Activated CD4-positive, alpha-beta T cell treated with anti-CD3 and anti-CD28 coated beads for 36 hours (primary cell): ENCODE measurements at places on chromosomes 6 and 20. TPM values are rescaled to one million over a fixed set of nuclear protein-coding genes. Genes with fewer than 3 reads are reported as not detected.
A peak's percentile ranks its signal among the peaks of the same experiment; 100 is the strongest.

SYNDIG1 gene
- total RNA-seq: not detected

GRCh38 chr6:110266996-110267395 is 86.8 kb downstream of the CDC40 start:
- H3K36me3 ChIP-seq: no peaks in the 10 kb centered on the region
- H3K27ac ChIP-seq: no peak overlapping the region
- H3K4me3 ChIP-seq: no peak overlapping the region
- no peak for DNase-seq
- no peaks in the 10 kb centered on the region for H3K4me1 ChIP-seq

DNA sequence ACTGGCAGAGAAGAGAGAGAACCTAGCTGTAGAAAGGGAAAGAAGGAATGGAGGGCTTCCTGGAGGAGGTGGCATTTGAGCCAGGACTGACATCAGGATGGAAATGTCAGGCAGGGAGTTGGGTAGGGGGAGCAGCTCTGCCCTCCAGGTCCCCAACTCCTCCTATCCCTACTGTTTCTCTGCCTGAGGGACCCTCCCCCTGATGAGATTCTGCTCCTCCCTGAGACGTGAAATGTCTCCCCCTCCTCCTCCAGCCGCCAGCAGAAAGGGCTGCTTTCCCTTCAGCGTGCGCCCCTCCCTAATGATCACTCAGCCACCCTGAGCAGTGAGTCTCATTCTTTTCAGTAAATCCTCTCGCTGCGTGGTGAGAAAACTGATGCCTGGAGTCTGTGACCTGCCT is 40.6 kb downstream of the HLA-DPB1 start:
- H3K4me1 ChIP-seq: peaks cover 7% of the 10 kb centered on the region
- H3K27me3 ChIP-seq: peaks cover 39% of the 10 kb centered on the region
- DNase-seq: no peak
- peak overlapping the region; percentile 7 for H3K4me3 ChIP-seq
- H3K27ac ChIP-seq: no peak overlapping the region

DNA sequence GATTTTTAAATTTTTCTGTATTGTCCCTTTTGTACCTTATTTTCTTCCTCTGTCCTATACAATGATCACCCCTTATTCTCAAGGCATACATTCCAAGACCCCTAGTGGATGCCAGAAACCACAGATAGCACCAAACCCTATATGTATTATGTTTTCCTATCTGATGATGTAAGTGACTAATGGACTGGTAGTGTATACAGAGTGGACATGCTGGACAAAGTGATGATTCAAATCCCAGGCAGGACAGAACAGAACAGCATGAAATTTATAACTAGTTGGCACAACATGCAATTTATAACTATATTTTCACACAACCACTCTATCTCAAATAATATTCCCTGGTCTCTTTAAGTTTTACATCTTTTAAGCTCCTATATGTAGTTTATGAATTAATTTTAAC is 205.6 kb upstream of the FLRT3 start:
- H3K27ac ChIP-seq: no peak overlapping the region
- H3K27me3 ChIP-seq: no peaks in the 10 kb centered on the region
- no peak for DNase-seq

NNAT gene
- 0.42 TPM for total RNA-seq

DNA sequence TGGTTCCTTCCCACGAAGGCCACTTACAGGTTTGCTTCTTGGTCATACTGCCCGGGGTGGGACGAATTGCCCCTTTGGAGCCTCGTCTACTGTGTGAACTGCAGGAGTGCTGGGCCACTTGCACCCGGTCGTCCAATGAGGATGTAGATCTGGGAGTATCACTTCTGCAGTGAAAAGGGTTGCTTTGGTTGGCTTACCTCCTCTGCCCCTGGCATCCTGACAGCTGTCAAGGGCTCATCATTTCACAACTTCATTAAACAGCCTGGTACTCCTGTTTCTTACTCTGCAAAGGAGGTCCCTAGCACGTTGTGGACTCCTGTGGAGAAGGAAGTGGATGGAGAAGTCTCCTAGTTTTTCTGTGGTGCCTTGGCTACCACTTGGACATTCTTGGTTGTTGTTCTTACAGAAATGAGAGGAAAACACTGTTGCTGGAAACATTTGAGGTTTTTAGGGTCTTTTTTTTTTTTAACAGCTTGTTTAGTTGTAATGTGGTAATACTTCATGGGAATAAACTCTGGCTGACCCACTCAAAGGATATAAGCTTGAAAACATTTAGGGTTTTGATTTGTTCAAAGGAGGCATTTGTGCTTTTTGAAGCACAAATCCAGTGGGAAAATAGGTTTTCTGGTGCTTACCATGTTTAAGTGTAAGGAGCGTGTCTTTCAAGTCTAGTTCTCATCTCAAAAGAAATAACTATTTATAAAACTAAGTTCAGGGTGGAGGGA is 60.7 kb downstream of the AKAP12 start:
- H3K27ac ChIP-seq: no peak overlapping the region
- no peak for DNase-seq
- no peaks in the 10 kb centered on the region for H3K4me1 ChIP-seq
- H3K4me3 ChIP-seq: no peak overlapping the region

- H3K27ac ChIP-seq: no peak overlapping the region
- no peak overlapping the region for H3K4me3 ChIP-seq
- H3K36me3 ChIP-seq: no peaks in the 10 kb centered on the region
Observed at GRCh38 chr6:56534680-56535419, 107.8 kb downstream of the DST start.

DNA sequence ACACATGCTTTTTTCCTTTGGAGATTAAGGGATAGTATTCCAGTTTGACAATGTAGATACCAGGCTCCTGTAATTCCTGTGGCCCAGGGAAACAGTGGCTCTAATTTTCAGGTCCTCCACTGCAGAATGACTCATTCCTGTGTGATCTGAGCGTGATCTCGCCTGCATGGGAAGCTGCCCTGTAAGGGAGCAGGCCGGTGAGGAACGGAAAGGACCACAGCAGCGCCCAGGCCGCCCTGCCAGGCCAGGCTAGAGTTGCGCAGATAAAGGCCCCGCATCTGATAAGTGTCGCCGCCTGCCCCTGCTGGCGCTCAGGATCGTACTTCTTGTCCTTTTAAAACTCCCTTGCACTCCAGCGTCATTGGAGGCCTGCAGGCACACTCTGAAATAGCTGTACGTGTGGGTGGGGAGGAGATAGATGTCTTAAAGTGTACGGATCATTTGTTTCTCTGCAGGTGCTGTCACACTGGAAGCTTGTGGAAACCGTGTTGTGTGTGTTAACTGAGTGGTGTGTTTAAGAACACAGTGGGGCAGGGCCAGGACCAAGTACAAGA is 60.7 kb downstream of the SYNJ2 start:
- DNase-seq: no peak
- no peak overlapping the region for H3K4me3 ChIP-seq
- no peak overlapping the region for H3K27ac ChIP-seq
- H3K4me1 ChIP-seq: peaks cover 51% of the 10 kb centered on the region

TMEM200A gene
- 0.21 TPM for total RNA-seq

LPIN3 gene
- 4.0 TPM for total RNA-seq

ZSCAN23 gene
- 2.9 TPM for total RNA-seq

DNA sequence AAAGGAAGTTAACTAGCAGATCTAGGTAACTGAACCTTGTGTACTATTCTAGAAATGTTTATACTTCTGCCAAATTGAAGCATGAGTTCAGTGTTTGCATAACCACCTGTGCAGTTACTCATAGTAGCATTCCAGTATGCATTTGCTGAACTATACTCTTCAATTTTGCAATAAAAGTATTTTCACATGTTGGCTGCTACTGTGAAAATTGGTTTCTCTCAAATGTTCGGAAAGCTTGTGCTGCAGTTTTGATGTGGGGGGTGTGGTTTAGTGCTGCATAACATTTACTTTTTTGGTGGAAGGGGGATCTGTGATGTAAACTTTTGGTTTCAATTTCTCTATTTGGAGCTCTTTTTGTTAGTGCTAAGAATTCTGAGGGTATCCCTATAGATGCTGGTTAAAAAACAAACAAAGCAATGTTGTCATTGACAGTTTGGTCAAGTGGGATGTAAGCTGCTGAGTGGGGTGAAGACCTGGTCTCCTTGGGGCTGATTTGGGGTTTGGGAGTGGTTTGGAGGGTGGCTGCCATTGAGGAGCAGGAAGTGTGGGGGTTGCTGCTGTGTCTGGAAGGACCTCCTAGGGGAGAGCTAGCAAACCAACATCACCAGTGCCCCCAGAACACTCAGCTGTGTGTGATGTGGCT is 87.8 kb downstream of the CARMIL1 start:
- peak; percentile 51 for DNase-seq
- no peaks in the 10 kb centered on the region for H3K36me3 ChIP-seq
- peak overlapping the region; percentile 86 for H3K27ac ChIP-seq
- no peaks in the 10 kb centered on the region for H3K27me3 ChIP-seq
- H3K4me3 ChIP-seq: peak overlapping the region; percentile 65

DNA sequence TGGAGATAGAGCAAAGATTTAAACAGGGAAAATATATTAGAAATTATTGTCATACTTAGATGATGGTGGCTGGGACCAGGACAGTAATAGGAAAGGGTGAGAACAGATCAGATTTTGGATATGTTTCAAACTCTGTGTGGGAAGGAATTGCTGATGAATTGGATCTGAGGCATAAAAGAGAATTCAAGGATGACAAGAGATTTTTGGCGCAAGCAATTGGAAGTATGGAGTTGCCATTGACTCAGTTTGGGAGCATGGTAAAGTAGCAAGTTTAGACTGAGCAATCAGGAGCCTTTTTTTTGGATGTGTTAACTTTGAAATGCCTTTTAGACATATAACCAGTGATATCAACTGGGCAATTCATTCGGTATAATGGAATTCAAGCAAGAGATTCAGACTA is 14.4 kb downstream of the TAB2 start:
- DNase-seq: no peak
- no peaks in the 10 kb centered on the region for H3K27me3 ChIP-seq
- peaks cover 92% of the 10 kb centered on the region for H3K4me1 ChIP-seq
- H3K4me3 ChIP-seq: peak overlapping the region; percentile 9

PRICKLE4 gene
- total RNA-seq: not detected

DNA sequence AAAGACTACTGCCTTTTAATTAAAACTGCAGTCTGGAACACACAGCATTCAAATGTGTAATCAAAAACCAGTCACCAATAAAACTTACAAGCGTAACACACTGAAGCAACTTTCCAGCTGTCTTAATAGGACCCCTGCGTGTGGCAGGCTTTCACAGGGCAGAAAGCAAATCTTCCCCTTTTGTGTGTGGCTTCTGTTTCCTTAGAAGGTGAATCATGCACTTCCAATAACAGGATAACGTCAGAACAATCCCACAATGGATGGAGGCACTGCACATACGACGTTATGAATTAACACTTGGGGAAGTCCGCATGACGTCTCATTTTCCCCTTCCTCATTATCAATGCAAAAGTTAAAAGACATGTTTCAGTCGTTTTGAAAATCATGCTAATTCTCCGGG is 44.8 kb downstream of the INSM1 start:
- peak; percentile 55 for DNase-seq
- peak overlapping the region; percentile 92 for H3K27ac ChIP-seq
- H3K4me1 ChIP-seq: peaks cover 60% of the 10 kb centered on the region
- H3K36me3 ChIP-seq: peaks cover 14% of the 10 kb centered on the region
- peak overlapping the region; percentile 63 for H3K4me3 ChIP-seq
- H3K27me3 ChIP-seq: no peaks in the 10 kb centered on the region

LHFPL5 gene
- not detected for total RNA-seq

PRL gene
- total RNA-seq: not detected

OXT gene
- not detected for total RNA-seq

DNA sequence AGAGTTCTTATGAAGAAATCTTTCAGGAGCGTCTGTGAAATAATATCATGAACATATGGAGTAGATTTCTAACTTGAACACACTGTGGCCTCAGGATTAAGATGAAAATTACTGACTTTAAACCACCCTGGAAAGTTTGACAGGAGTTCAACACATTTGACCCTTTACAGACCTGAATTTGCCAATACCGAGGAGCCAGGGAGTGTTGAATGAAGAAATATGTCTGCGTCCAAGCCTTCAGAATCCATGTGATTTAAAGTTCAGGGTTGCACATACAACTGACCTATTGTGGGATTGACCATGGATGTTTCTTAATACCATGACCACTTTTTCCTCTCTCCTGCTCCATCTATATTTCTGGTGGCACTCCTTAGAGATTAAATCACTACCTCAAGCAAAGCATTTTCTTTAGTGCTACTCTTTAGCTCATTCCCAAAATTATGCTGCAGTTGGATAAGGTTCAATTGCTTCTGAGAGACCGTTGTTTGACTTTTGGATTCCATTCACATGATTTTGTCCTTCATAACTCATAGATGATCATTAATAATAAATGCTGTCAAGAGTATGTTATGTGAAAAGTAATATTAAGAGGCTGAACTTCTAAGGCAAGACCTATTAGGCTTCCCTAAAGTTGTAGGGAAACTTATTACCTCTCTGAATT is 57.4 kb downstream of the PRL start:
- no peak overlapping the region for H3K27ac ChIP-seq
- no peaks in the 10 kb centered on the region for H3K36me3 ChIP-seq
- no peaks in the 10 kb centered on the region for H3K27me3 ChIP-seq
- no peak overlapping the region for H3K4me3 ChIP-seq

DNA sequence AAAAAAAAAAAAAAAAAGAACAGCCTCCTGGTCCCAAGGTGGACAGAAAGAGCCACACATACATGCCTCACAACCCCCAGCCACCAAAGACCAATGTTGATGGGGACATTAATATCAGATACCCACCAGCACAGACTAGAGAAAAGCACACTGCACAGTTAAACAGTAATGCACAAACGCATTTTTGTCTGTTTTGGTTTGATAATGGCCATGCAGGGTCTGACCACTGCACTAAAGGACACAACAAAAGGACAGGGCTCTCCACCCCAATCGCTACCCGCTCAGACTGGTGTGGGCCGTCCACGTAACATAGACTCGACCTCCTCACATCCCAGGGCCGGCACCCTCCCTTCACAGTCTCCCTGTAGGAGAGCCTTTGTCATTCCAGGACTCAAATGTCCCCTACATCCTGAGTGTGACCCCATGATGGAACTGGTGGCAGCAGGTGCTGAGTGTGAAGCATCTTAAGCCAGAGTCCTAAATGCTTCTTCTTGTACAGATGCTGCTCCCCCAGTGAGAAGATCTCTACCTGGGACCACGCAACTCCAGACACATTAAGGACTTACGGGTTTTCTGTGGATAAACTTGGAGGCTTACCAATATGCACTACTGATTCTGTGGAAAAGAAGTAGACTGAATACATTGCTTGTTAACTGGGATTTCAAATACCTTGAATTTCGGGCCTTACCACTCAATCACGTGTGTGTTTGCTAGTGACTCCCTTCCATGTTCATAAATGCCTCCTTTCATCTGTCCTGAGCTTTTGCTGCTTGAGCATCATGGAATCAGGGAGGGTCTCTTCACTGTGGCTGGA is 28.0 kb downstream of the RRBP1 start:
- H3K36me3 ChIP-seq: peaks cover 15% of the 10 kb centered on the region
- DNase-seq: no peak
- no peaks in the 10 kb centered on the region for H3K27me3 ChIP-seq
- H3K27ac ChIP-seq: no peak overlapping the region
- peaks cover 8% of the 10 kb centered on the region for H3K4me1 ChIP-seq
- H3K4me3 ChIP-seq: no peak overlapping the region
